NCI-H774 (cell line): ENCODE measurements at places on chromosomes 2 and 18.

GRCh38 chr2:101348883-101349282, 38.4 kb downstream of the CREG2 start:
- DNase-seq, result no peak

- no peak for DNase-seq
Observed at GRCh38 chr2:16767789-16768476, 102.3 kb upstream of the CYRIA start.

DNA sequence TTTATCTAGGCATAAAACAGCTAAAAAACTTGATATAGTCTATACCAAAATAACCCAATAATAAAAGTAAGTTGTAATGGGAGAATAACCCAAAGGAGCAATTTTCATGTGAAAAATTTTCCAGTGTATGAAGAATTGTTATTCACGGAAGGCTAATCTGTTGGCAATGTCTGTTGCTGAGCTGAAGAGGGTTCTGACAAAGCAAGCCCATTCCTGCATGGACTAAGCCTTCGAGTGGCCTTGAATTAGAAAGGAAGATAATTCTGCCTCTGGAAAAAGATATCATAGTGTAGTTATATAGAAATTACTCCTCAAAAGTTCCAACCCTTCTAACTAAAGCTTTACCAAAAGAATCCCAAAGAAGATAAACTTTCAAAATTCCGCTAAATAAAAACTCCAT, 101.5 kb downstream of the MAP2 start:
- no peak for DNase-seq

GRCh38 chr2:236858661-236859060, 227.0 kb upstream of the COPS8 start:
- no peak for DNase-seq
